ENCODE measurements at places on chromosomes 6 and 20.
A peak's percentile ranks its signal among the peaks of the same experiment; 100 is the strongest.

- DNase-seq: no peak
Observed at GRCh38 chr6:42440778-42441696, 10.7 kb downstream of the TRERF1 start.

- no peak for DNase-seq
Observed at GRCh38 chr20:63651942-63652191, 1.4 kb downstream of the STMN3 start.

DNA sequence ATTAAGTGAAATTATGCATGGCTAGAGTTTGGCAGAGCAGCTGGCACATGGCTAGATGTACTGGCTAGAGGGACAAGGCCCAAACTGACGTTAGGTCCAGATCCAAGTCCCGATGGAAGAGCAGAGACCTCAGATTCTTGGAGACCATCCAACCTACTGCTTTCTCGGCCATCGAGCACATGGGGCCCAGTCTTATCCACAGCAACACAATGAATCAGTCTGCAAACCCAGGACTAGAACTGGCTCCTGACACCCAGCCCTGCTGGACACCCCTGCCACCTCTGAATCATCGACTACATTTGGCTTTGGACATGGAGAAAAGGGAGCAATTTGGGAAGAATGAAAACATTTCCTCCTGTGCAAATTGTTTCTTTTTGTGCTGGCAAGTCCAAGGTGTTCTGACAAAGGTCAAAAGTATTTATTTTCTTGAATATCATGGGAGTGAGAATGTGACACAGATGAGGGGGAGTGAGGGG, 23.9 kb upstream of the YWHAB start:
- no peak for DNase-seq

GRCh38 chr20:47334022-47334551, 22.4 kb downstream of the ZMYND8 start:
- no peak for DNase-seq

GRCh38 chr20:17226410-17227218, at the start of gene PCSK2:
Gene PCSK2 (plus strand): TSS chr20:17227040. CDS start chr20:17227306, 266 bp downstream.
- DNase-seq: peak; percentile 90

GRCh38 chr6:150116200-150116800, 26.5 kb upstream of the PPP1R14C start:
- DNase-seq: no peak

DNA sequence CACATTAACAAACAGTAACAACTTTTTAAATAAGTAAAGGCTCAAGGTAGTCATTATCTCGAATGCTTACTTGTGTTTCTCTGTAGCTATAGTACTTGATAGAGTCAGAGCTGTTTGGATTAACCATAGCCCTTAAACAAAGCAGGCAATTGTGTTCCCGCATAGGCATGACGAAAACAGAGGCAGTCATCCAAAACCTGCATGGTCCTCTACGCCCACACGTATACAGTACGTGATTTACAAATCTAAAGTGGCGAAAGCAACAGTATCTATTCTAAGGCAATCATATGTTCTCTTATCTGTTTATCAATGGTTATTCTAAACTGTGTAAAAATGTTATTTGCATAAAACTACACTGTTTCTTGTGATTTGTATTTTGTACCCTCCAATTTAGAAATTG, 31.8 kb downstream of the HFE start:
- DNase-seq: no peak

- DNase-seq: no peak
Observed at GRCh38 chr20:18091623-18092022, 33.9 kb upstream of the OVOL2 start.

GRCh38 chr6:900716-901605, 208.0 kb upstream of the EXOC2 start:
- no peak for DNase-seq

- DNase-seq: no peak
Observed at GRCh38 chr6:136225496-136225895, 24.6 kb downstream of the MTFR2 start.

GRCh38 chr6:79238919-79239318, 4.4 kb upstream of the HMGN3 start:
- no peak for DNase-seq

- no peak for DNase-seq
Observed at GRCh38 chr20:63933646-63934045, 22.6 kb downstream of the UCKL1 start.

GRCh38 chr6:4904461-4905025, 99.3 kb downstream of the RPP40 start:
- DNase-seq: no peak

GRCh38 chr6:78611886-78612480, 255.4 kb upstream of the IRAK1BP1 start:
- DNase-seq: no peak

GRCh38 chr20:10715035-10715434, 41.2 kb upstream of the JAG1 start:
- DNase-seq: no peak

DNA sequence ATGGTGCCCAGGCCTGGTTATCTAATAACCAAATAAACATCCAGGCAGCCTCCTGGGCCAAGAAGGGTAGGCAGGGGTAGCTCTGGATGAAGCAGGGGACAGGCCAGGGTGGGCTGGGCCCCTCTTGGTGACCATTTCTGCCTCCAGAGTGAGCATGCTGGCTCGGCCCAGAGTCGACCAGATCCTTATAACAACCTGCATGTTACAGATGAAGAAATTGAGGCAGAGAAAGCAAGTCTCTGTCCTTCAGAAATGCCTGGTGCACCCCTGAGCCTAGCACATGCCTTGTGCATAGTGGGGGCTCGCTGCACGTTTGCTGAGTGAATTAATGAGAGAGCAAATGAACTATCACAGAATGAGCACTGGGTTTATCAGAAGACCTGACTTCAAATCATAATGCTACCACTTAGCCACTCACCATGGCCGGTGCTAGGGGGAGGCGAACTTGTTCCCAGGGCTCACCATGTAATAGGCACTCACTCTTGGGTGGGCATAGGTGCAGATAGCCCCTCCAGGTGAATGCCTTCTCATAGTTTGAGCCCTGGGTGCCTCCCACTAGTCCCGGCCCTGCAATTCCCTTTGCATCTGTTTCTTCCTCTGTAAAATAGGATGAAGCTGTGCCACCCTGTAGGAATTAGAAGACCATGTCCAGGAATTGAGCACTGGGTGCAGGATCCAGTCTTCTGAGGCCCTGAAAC, 3.8 kb upstream of the APCDD1L start:
- DNase-seq: no peak

DNA sequence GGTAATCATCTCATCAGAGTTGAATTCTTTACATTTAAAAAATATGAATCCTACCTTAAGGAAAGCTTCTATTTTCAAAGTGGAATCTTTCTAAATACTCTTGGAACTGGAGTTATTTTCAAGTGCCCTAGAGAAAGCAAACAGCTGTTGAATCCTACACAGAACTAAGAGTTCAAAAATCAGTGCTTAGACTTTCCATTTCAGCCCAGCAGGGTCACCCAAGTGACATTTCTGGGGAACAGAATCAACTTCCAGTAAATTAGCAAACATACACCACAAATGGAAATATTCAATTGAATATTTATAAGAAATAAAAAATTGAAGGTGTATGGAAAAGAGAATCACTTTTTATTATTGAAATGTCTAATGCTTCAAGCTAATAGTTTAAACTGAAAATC, 427.7 kb upstream of the NOX3 start:
- DNase-seq: no peak

- no peak for DNase-seq
Observed at GRCh38 chr6:68032217-68032616, 602.9 kb upstream of the ADGRB3 start.

GRCh38 chr20:23915844-23916243, 36.3 kb upstream of the CST5 start:
- DNase-seq: no peak

DNA sequence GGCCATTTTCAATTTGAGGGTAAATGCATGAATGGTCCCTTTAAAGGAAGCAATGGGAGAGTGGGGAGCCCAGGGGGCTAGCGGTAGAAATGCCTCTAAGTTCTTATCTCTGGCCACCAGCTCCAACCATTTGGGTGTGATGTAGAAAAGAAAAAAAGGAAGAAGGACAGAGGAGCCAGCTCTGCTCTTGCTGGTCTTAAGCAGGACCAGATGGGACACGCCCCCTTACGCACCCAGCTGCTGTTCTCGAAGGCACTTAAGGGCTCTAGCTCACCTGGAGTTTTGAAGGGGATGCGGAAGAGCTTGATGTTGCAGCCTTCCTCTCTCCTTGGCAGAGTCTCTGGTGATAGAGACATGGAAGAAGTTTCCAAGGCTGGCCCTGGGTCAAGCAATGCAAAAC, 59.5 kb upstream of the RNF144B start:
- peak; percentile 57 for DNase-seq

- DNase-seq: no peak
Observed at GRCh38 chr6:11437824-11438459, 99.6 kb upstream of the TMEM170B start.

DNA sequence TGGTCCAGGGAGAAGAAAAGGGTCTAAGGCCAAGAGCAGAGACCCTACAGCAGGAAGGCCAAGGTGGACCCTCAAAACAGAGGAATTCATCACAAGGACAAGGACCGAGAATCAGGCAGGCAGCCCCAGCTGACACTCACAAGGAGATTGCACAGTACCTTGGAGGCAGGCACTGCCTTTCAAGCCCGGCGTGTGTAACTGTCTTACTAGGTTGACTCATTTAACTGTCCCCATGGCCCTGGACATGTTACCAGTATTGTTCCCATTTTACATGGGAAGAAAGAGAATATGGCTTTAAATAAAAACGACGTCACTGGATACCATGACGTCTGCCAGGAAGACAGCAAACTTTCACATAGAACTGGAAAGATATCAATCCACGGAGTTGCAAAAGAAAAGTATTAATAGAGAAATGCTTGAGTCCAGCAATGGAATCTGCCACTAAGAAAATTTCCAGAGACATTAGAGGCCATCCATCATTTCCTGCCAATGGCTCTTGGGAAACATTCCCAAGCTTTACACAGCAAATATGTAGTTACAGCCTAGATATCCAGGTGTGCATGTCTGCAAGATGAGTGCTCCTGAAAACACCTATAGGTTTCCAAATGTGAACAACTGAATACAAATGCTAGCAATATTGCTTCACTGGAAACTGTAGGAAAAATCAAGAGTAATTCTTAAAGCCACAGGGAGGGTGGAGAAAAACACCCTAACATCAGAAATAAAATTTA, 111.5 kb upstream of the RPS6KA2 start:
- DNase-seq: no peak

DNA sequence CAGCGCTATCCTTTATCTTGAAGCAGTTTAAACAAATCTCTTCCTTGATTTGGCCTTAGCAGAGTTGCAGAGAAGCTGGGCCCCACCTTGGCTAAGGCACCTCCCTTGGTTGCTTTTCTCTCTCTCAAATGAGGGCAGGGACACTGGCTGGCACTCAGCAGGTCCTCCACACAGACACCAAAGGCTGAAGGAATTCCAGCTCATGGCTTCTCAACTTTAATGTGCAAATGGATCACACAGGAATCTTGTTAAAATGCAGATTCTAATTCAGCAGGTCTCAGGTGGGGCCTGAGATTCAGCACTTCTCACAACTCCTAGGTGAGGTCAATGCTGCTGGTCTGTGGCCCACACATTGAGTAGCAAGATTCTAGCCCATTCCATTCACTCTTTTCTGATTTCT, 25.7 kb downstream of the RIMS4 start:
- no peak for DNase-seq

GRCh38 chr20:30281584-30282197, 975.8 kb upstream of the DEFB115 start:
- no peak for DNase-seq

- DNase-seq: peak; percentile 73
Observed at GRCh38 chr20:38748861-38749149, 545 bp downstream of the ACTR5 start.

DNA sequence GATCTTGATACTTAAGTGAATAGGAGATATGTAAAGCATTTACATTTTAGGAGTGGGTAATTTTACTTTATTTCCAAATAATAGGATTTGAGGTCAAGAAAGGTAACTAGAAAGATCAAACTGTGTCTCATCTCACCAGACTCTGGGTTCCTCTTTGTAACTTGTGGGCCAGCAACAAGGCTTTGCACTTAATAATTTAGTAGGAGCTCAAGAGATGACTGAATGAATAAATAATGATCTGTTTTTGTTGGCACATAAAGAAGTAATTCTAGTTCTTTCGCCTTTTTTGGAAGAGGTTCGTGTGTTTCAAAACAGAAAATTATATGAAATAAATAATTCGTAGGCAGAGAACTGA, 67.4 kb upstream of the FABP7 start:
- no peak for DNase-seq

DNA sequence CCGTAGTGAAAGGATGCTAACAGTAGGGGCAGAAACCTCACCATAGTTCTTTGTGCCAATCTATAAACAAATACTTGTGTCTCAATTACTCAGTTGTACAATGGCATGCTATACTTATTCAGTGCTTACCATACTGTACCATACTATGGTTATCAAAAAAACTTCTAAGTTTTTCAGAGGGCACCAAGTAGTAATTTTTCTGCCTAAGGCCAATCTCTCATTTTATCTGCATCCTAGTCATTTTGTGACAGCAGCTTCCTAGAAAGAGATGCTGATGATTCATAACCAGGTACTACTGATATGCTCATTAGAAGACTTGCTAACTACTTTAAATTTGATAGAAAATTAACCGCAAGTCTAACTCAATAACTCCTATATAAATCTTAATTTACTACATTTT, 42.9 kb downstream of the TMEM244 start:
- no peak for DNase-seq

DNA sequence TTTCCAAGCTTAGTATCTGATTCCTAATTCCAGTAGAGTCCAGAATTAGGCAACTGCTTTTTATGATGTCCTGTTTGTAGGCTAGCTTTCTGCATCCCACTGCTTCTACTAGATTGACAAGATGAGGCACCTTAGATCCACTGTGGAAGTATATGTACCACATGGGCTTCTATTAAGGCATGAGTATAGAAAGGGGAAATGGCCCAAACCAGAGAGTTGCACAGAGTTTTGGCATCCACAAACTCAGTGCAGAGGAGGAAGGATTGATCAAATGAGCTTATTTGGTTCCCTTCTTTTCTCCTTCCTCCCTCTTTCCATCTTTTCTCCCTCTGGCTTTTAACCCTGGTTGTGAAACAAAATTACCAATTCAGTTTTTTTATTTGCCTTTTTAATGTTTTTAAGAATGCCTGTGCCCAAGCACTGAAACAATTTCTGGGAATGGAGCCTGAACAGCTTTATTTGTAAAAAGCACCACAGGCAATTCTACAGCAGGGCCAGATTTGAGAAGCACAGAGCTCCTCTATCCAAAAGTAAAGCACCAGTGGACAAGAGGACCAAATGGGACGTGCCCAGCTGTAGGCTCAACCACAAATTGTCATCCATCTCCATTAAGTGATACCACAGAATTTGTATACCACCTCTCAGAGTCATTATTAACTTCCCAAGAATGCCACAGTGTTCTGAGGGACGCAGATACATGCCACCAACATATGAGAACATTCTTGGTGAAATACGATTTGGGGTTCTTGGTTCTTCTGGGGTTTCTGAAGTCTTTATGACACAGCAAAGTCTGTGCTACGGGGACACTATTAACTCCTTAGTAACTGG, 969.1 kb downstream of the KIF16B start:
- DNase-seq: no peak

GRCh38 chr6:117344444-117345291, 79.3 kb downstream of the VGLL2 start:
- no peak for DNase-seq

Data from WTC11 (cell line).